ENCODE measurements at places on chromosomes 2 and 18.

DNA sequence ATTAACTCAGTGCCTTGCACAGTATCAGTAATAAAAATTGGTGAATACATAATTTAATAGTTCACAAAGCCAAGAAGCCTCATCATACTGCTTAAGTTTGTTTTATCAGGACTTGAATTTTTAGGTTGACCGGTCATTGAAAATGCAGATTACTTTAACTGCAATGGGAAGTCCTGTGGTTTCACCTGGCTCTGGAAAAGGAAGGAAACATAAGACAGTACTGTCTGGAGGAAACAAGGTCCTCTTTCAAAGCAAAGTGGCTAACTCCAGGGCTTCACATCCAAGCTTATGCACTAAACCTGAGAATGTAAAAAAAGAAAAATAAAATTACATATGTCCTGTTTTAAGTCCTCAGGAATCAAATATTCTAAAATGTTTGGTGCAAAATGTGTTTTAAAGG lies 119.7 kb downstream of the DLGAP1 start:
- no peak for DNase-seq

- DNase-seq: no peak
Observed at GRCh38 chr2:239984421-239985194, 40.5 kb downstream of the NDUFA10 start.

DNA sequence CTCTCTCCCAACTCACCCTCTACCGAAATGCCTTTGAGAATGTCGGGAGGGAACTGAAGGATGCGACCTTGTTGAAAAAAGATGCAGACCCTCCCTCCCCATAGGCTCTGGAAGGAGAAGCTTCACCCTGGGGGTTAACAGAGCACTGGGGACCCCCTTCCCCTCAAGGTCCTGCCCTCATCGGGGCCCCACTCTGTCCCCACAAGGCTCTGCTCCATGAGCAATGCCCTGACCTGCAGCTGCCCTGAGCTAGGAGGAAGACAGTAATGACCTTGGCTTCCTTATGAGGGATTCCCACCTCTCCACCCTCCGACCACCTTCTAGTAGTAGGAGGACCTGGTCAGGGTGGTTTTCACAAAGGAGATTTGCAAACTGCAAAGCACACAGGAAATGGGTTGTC lies 44.4 kb upstream of the HPCAL1 start:
- no peak for DNase-seq

- DNase-seq: no peak
Observed at GRCh38 chr2:16948053-16948452, 282.4 kb upstream of the CYRIA start.

DNA sequence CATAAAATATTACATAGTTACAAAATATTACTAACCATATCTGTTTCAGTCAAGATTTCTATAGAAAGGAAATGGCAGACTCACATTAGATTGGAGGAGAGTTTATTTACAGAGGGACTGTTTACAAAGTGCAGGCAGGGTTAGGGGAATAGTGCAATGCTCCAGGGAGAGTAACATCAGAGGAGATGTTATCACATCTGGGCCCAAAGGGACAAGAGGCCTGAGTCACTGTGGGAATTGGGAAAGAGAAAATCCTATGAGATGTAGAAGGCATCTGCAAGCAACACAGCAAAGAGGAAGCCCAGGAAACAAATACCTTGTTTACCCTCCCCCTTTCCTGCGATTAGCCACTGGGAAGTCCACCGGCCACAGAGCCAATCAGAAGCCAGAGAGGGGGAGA lies 227.3 kb upstream of the TANK start:
- no peak for DNase-seq

DNA sequence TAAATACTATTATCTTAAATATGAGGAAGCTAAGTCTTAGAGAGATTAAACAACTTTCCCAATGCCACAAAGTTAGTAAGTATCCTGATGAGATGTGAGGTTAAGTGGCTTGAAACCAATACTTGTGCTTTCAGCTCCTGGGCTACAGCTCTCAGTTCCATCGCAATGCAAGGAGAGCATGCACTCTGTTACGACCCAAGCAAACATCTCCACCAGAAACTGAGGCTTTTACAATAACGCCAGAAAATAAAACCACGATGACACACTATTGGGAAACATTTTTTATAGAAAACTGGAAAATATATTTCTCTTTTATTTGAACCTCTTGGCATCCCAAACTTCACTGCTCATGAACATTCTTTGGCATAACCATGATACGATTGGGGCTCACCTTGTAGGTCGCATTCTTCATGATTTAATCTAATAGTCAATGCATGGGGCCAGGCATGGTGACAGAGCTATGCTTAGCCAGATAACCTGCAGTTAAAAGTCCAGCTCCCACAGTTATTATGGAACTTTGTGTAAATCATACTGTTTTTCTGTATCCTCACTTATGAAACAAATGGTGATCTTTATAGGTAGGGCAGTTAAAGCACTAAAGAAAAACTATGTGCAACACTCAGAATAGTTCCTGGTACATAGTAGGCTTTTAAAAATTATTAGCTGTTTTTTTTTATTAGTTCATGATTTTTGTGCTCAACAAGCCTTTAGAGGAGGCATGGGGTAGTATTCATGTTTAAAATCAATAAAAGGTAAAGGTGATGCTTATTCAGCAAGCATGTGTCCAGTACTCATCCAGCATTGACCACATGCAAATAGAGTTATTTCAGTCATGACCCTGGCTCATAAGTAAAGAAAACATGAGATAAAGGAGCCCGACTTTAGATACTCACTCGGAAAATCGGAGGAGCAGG lies 238.3 kb upstream of the TRIB2 start:
- DNase-seq: no peak

- no peak for DNase-seq
Observed at GRCh38 chr2:73638429-73638828, 3.8 kb downstream of the NAT8 start.

GRCh38 chr2:74406035-74406434 lies 15.4 kb downstream of the C2orf81 start:
- no peak for DNase-seq
